ENCODE measurements at places on chromosomes 4 and X.

- no peak for DNase-seq
Measured at GRCh38 chr4:1604706-1605205, 79.4 kb downstream of the FAM53A start.

DNA sequence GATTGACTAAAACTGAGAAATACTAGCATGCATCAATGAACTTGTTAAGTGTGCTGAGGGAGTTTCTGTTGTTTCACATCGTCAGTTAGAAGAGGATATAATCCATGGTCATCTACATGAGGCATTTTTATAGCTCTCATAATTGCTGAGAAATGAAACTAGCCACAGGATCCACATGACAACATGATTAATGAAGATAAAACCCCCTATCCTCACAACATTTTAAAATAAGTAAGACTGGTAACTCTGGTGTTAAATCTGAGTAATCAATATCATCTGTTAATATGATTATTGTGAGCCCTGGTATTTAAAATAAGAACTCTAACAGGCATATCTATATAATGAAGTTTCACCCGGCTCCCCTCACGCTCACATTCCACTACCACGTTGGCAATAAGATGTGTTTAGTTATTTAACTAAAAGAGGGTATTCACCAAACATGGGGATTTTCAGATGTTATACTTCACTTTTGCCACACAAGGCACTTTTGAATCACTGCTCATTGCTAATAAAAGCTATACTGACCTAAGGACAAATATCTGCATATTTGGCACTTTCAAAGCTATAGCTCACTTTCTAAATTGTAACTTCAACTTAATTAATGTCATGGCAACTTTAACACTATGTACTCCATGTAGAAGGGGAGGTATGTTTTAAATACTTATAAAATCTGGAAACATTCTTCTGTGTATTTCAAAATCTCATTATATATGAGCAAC, 6.7 kb downstream of the UNC5C start:
- DNase-seq = no peak

DNA sequence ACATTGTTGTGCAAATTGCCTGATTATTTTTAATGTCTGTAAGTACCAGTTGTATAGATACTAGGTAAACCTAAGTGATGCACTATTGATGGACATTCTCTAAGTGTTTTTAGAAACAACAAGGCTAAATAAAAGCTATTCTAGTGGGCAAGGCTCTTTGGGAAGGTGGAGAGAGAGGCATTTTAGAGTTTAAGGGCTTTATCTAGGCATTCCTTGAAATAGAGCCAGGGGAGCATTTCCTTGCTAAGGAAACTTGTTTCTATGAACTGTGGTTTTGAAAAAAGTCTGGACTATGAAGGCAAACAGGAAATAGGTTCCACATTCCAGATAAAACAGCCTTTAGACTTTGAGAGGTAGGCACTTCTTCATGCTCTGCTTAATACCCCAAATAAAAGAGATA, 23.8 kb downstream of the BMX start:
- DNase-seq = no peak

GRCh38 chrX:120727911-120728310, 98.1 kb upstream of the C1GALT1C1 start:
- no peak for DNase-seq

All from stimulated activated CD8-positive, alpha-beta memory T cell treated with anti-CD3 and anti-CD28 coated beads, Interleukin-15, amount 100 ng/mL, for 48 hours (primary cell).